ENCODE measurements at places on chromosomes 3 and 15.

- peak; percentile 73 for DNase-seq
Measured at GRCh38 chr3:72434296-72434695, 413.9 kb downstream of the SHQ1 start.

DNA sequence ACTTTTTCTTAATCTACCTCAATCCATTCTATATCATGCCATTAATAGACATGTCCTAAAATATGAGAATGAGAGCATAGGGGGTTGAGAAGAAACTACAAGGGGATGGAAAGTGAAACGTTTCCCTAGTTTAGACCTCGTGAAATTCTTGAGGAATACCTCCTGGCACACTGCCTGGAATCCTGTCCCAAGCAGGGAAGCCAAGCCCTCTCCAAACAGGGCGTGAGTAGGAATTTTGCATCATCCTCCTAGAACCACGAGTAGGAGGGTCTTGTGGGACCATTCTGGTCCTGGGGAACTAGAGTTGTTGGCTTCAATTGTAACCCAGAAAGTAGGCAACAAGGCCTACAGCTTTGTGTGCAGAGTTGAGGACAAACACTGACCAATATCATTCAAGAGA, 19.6 kb upstream of the C3orf80 start:
- no peak for DNase-seq

GRCh38 chr3:33523093-33523667, 83.0 kb upstream of the UBP1 start:
- DNase-seq = no peak

DNA sequence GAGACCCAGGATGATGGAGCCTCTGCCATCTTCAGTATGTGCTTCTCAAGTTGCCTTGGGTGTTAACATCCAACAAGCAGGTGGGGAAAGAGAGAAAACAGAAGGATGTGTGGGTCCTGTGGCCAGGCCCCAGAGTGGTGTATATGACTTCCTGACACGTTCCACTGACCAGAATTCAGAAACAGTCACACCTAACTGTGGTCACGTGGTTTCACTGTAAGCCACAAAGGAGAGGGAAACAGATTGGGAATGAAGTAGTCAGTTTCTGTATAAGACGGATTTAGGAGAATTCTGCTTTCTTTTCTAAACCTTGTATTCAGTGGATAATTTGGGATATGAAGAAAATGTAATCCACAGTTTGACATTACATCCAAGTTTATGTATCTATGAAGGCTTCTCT, 454.1 kb upstream of the IL12A start:
- DNase-seq = no peak

DNA sequence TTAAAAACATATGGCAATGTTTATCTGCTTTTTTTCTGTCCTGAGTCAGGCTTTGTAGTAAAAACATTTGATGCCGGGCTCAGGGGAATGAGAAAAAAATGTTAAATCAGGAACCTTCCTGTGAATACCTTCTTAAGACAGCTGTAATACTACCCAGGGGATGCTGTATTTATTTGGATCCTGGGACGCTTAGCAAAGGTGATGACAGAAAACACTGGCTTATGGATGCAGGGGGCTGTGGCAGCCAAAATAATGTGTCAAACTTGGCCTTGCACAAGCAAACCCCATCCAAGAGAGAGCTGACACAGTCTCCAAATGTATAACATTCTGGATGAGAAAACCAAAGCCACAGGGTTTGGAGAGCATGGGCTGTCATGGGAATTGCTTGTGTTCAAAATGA, 438.2 kb upstream of the PROK2 start:
- DNase-seq = no peak

DNA sequence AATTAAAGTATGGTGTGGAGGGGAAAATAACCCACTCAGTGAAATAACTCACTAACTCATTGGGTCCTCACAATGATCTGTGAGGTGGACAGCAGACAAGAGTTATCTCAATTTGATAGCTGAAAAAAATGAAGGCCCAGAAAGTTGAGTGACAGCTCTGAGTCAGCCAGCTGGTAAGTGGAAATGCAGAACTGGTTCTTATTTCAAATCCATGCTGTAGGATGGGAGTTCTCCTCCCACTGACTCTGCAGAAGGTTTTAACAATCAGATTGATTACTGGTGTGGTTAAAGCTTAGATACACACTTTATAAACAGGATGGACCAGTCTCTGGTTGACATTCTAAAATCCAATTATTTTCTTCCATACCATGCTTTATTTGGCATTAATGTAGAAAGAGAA, 87.0 kb upstream of the LMOD3 start:
- no peak for DNase-seq

- DNase-seq = no peak
Measured at GRCh38 chr3:174767406-174767805, 91.7 kb upstream of the NAALADL2 start.

DNA sequence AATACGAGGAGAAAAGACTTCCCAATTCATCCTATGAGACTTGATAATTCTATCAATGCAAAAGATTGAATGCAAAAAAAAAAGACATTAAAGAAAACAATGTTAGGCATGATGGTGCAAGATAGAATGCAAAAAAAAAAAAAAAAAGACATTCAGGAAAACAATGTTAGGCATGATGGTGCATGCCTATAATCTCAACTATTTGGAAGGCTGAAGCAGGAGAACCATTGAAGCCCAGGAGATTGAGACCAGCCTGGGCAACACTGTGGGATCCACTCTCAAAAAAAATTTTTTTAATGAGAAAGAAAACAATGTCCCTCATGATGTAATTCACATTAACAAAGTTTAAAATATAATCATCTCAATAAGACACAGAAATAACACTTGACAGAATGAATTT, 75.9 kb downstream of the MYO9A start:
- no peak for DNase-seq

- no peak for DNase-seq
Measured at GRCh38 chr3:156218353-156218744, 98.0 kb downstream of the KCNAB1 start.

DNA sequence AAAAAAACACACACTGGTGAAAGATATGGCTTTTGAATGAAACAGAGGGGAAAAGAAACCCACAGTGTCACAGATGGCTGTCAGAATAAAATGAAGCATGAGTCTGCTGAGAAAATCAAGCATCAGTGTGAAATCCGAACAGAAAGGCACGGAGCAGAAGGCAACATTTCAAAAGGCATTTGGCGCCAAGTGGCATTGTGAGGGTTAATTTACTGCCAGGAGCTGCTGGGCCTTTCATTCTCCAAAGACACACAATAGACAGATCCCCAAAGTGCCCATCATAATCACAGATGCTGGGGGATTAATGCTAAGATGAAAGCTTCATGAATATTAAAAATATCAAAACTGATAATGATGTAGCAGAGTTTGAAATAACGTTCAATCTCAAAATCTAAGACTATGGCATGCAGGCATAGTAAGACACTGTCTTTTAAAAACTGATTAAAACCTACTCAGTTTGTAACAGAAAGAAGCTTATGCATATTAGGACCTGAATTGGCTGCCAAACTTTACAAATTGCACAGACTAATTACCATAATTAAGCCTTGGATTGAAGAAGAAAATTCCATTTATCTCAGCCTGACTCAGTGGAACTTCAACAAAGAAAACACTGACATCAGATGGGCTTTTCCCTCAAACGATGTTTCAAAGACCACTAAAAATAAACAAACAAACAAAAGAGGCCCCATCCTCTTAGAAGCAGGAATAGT, 589.2 kb downstream of the ROBO1 start:
- no peak for DNase-seq

DNA sequence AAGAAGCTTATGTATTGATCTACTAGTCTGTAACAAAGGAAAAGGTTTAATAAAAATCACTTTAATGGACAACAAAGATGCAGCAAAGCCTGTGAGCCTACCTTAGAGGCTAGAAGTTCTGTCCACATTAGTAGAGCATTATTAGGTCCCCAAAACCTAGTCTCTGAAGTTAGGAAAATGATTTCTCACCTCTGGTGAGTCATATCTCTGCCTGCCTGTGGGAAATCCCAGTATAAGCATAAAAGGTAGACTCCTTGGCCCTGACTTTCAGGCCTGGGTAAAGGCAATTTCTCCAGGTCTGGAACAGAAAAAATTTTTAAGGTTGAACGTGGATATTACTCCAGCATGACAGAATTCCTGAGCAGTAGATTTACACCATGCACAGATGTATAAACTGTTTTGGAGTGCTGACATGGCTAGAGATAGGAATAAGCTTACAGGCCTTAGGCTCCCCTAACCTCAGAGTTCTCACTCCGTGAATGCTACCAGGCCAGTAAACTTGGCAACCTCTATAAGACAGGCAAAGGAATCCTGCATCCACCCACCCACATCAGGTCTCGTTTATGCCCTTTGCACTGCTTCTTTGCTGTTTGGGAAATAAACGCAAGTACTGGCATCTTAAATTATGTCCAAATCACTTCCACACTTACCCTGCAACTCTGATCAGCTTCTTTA, 104.1 kb downstream of the SERPINI1 start:
- DNase-seq = no peak

DNA sequence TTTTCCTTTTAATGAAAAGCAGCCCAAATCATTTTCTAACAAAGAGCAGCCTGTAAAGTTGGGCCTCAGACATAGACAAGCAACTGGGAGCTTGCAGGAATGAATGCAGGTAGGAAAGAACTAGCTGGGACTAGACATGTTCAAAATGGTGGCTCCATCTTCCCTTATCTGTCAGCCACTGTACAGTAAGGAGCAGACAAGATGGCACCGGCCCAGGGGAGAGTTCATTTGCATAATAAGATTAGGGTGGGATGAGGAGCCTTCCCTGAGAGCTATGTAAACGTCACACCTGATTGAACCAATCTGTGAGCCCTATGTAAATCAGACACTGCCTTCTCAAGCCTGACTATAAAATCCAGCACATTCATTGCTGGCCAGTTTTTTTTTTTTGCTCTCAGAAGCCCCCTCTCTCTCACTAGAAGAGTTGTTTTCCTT, 59.7 kb upstream of the GK5 start:
- peak; percentile 19 for DNase-seq

DNA sequence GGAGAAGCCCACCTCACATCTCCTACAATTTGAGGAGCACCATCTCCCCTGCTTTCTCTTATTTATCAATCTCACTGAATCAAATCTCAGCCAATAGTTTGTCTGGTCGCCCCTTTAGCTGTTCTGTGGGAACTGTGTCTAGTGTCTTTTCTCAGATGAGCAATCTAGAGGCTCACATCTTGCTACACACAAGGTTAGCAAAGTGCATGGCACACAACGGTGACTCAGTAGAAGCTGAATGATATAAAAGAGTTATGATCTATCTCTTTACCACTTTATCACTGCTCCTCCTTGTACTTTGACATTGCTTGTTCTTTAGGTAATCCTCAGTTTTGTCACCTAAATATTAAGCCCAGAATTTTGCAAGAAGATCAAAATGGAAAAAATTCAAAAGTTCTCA, 16.8 kb upstream of the COLQ start:
- no peak for DNase-seq

All from hematopoietic multipotent progenitor cell treated with erythropoietin and hydrocortisone succinate and interleukin-3 and kit ligand, for 6 days (in vitro differentiated cells).